ENCODE measurements at places on chromosomes 7 and 10. TPM values are rescaled to one million over a fixed set of nuclear protein-coding genes. Genes with fewer than 3 reads are reported as not detected.

Gene SFTPA1
- not detected for total RNA-seq

Gene IFIT1B
- total RNA-seq, result not detected

Gene APBB1IP
- total RNA-seq, result not detected

Gene RHOBTB1
- 18.9 TPM for total RNA-seq

Gene RBM20
- total RNA-seq, result under 0.01 TPM

Gene TMEM139
- total RNA-seq, result not detected

Gene OR6V1
- not detected for total RNA-seq

Gene XPNPEP1
- 164 TPM for total RNA-seq

Gene CFAP43
- not detected for total RNA-seq

Gene CHAT
- not detected for total RNA-seq

Gene SPDYE11
- not detected for total RNA-seq

Gene LBX1
- not detected for total RNA-seq

Measured in IMR-90 (cell line).